Stimulated activated CD8-positive, alpha-beta memory T cell treated with anti-CD3 and anti-CD28 coated beads, Interleukin-4, amount 100 ng/mL, for 24 hours (primary cell): ENCODE measurements at places on chromosomes 1 and 21.

DNA sequence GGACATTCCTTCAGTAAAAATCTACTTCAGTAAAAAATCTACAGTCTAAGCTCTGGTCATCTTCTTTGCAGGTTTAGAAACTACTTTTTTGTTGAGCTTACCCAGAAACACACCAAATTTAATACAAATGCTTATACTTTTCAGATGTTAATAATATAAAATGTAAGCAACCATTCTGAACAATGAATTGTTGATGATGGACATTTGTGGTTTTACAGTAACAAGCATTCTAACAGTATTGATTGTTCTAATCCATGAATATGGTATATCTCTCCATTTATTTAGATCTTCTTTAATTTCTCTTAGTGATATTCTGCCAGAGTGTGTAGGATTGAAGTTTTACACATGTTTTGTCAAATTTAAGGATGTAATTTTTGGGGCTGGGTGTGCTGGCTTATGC lies 27.0 kb upstream of the SRSF10 start:
- DNase-seq: no peak

DNA sequence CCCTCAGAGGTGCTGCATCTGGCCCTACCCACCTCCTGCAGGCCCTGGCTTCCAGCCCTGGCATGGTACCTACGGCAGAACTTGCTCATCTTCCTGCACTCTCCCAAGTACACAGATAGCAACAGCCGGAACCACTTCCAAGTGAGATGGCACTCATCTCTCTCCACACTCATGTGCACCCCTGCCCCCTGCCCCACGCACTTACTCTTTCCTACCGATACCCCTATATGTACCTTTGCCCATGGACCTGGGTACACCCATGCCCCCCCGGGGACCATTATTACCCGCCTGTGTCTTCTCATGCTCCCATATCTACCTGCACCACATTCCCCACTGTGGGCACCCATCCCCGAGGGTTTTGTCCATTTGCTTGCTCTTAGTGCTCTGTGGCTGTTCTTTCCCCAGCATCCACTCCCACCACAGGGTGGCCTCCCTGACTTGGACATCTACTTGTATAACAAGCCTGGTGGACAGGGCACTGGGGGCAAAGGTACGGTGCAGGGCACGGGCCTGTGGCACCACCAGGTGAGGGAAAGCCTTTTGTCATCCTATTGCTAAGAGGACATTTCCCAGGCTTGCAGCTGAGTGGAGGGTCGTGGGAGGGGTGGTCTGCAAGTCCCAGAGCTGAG lies 14.7 kb downstream of the HYI start:
- no peak for DNase-seq

DNA sequence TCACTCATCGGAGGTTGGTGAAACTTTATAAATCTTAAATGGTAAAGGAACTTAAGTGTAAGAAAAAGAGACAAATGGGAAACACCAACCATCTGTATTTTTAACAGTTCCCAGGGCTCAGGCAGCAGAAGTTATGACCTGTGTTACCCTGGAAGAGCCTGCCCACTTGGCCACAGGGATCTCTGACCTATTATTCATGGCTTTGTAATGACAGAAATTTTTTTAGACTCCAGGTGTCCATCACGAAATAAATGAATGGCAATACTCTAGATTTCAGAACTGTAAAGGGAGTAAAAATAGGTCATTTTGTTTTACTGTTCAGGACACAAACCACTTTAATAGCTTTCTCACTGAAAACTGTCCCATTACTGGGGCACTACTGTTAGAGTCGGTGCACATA lies 389.8 kb downstream of the VAV3 start:
- DNase-seq: no peak

DNA sequence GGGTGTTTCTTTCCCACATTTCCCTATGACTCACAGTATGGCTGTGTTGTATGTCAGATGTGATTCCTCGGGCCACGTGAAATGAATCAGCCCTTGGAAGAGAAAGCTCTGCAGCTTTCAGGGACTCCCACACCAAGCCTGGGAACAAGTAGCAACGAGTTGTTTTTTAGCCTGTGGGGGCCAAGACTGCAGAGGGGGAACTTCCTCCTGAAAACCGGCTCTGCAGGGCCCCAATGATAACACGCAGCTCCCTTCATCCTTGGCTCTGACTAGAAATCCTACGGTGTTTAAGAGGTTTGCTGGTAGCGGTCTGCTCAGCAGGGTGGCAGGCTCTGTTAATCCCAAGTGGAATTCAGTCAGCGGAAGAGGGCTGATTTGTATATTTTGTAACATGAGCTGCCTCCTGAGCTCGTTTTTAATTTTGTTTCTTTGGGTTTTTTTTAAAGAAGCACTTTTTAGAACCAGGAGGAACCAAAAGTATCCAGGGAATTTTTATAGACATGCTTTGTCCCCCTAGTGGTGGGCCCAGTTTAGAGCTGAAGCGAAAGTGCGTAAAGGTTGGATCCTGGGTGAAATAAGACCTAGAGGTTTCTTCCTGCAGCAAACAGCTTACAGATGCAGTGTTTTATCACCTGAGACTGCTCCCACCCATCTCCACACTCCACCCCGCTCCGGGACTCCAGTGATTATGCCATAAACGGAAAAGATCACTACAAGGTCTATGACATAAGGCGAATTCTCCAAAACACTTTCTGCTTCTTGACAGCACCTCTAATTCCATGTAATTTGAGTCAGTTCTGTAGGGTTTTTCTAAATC lies 48.8 kb downstream of the LAMC2 start:
- DNase-seq: no peak

- DNase-seq: no peak
These were observed 13.1 kb upstream of the DUSP12 start for GRCh38 chr1:161736335-161736969.

DNA sequence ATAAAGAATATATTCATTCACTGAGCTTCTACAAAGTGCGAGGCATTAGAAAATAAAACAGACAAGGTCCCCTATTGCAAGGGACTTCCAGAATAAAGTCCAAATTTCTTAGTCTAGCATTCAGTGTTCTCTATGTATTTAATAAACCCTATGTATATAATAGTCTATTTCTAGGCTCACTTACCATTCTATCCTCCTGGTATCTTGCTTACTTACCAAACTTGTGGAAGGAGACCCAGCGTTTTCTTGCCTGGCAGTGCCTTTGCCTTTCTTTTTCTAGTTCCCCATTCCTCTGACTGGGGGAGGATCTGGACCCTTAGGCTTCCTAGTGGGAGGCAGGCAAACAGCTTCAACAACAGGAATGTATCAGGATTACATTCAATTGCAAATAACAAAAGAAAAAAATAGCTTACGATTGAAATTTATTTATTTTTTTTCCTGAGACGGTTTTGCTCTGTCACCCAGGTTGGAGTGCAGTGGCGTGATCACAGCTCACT lies 690 bp upstream of the RNF19B start:
- DNase-seq: no peak

GRCh38 chr1:40423951-40424618 lies 26.2 kb upstream of the ZFP69B start:
- no peak for DNase-seq

DNA sequence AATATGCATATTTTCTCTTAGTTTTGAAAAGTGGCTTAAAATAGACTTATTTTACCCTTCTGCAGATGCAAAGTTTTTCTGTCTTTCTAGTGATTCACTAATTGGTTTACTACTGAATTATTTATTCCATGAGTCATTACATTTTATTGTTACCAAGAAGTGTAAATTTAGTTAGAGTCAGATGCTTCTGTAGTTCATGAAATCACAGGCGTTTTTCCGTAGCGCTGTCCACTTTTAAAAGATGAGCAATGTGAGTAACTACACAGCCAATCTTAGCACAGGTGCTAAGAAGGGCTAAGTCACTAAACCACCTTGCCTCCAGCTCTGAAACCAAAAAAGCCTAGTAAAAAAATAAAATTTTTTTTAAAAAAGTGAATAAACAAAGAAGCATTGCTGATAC lies 24.7 kb downstream of the RGS13 start:
- DNase-seq: no peak

DNA sequence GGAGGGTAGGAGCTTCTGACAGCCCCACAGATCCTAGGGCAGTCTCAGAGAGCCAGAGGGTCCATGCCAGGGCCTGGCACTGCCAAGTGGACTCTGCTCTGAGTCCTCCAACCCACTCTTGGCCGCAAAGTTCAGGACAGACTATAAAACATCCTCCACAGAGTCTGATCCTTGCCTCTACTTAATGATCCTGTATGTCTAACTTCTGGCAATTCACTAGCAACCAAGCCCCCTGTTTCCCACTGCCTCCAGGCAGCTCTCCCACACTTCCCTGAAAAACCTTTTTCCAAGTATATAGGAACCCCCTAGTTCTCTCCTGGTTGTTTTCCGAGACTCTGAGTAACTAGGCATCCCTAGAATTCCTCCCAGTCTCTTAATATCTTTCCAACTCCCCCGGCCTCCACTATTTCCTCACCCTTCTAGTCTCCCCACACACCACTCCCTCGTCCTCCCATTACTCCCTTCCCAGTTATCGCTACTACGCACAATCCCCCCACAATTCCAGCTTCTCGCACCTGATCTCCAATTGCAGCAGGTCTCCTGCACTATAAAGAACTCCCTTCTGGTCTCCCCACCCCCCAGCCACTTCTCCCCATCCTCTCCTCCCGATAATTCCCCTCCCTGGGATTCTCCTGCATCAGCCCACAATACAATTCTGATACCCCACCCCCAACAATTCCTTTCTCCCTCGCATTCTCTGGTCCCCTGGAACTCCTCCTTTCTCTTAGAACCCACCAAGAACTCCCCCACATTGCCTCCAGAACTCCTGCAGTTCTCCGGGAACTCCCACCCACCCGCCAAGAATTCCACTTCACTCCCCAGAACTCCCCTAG lies 574 bp downstream of the IGSF9 start:
- no peak for DNase-seq

- no peak for DNase-seq
These were observed 127.4 kb upstream of the DEPDC1 start for GRCh38 chr1:68624233-68624632.

- DNase-seq: no peak
These were observed 17.9 kb upstream of the APP start for GRCh38 chr21:26188422-26188821.

DNA sequence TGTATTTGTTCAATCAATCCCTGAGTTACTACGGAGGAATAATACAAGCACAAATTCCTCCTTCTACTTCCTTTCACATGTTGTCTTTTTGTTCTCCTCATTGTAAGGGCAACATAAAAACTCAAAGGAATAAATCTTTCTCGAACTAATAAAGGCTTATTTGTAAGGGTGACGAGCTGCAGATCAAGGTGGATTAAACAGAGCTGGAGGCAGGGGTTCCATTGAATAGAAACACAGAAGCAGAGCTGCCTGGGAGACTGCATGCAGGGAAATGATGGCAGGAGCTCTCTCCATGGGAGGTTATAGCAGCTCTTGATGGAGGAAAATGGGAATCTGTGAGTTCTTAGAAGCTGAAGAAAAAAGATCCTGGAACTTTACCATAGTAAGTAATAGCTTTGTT lies 160.2 kb downstream of the CYYR1 start:
- DNase-seq: no peak

DNA sequence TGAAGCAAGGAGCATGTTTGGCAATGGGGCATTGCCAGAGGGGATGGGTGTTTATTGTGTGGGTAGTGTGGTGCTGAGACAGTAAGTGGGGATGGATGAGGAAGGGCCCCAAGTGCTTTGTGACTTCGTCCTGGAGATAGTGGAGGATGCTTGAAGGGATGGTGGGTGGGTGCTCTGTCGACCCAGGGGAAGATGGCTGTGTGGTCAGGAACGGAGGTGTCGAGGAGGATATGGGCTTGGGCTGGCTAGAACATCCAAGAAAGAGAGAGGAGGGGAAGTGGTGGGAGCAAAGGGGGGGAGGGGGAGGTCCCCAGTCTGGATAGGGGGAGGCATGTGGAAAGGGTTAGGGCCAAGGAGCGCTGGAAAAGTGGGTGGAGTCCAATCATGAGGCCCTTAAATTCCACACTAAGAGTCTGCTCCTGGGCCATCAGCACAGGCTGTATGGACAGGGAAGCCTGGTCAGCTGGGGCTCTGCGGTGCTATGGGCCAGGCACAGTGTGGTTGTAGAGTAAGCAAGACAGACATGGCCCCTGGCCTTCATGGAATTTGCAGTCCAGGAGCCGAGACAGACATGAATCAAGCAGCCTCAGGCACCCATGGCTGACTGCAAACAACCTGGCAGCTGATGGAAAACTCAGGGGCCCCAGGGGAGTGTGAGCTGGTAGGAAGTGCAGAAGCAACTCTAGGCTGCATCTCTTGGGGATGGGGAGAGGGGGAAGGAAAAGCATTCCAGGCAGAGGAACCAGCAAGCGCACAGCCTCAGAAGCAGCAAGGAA lies 36.3 kb downstream of the EDN2 start:
- no peak for DNase-seq

- DNase-seq: no peak
These were observed 356.4 kb upstream of the ESRRG start for GRCh38 chr1:217079584-217079983.

- no peak for DNase-seq
These were observed 15.1 kb upstream of the EDN2 start for GRCh38 chr1:41499591-41499990.

GRCh38 chr1:33195556-33195955 lies 13.7 kb upstream of the TRIM62 start:
- DNase-seq: no peak

- DNase-seq: no peak
These were observed 6.6 kb downstream of the ZBTB18 start for GRCh38 chr1:244057474-244058385.

- DNase-seq: no peak
These were observed 46.3 kb downstream of the IER5 start for GRCh38 chr1:181134543-181135436.

GRCh38 chr1:26831546-26832248 lies 5.2 kb downstream of the ZDHHC18 start:
- DNase-seq: no peak

- DNase-seq: peak; percentile 11
These were observed 12.6 kb upstream of the OR6N2 start for GRCh38 chr1:158793604-158794003.

- DNase-seq: no peak
These were observed 94.2 kb downstream of the KCNN3 start for GRCh38 chr1:154775621-154776605.

DNA sequence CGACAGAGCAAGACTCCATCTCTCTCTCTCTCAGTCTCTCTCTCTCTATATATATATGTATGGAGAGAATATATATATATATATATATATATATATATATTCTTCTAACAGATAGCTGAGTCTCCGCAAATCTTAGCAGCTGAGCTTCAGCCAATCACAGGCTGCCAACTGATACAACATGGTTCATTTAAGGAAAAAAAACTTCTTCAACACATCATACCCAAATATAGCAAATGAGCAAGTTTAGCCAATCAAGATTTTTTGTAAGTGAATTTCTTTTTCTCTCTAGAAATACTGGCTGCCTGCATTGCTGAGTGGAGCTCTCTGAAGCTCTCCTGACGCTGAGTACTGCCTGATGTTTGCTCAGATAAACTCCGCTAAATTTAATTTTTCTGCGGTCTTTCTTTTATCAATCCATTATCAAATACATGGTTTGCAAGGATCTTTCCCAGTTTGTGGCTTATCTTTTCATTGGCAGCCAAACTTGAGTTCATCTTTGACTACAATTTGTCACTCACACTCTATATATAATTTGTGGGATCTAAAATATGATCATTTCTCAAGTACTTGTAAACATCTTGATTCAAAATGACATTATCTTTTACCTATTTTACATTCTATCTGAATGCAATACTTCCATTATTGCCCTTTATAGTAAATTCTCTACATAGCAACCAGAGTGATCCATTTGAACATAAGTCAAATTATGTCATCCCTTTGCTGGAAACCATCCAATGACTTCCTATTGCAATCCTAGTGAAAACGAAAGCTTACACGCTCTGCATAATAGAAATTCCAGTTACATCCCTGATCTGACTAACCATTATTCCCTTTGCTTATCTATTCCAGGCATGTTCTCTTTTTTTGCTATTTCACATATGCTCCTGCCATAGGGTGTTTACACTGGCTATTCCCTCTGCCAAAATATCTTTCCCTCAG lies 2131.7 kb downstream of the MRPL39 start:
- DNase-seq: no peak

GRCh38 chr1:6464915-6465314 lies 1.1 kb downstream of the TNFRSF25 start:
- no peak for DNase-seq
